Left ventricle myocardium inferior (tissue), 1 donor: ENCODE measurements at places on chromosomes 6 and 20.

GRCh38 chr6:84854811-84855400 lies 90.5 kb upstream of the TBX18 start:
- no peak for DNase-seq

DNA sequence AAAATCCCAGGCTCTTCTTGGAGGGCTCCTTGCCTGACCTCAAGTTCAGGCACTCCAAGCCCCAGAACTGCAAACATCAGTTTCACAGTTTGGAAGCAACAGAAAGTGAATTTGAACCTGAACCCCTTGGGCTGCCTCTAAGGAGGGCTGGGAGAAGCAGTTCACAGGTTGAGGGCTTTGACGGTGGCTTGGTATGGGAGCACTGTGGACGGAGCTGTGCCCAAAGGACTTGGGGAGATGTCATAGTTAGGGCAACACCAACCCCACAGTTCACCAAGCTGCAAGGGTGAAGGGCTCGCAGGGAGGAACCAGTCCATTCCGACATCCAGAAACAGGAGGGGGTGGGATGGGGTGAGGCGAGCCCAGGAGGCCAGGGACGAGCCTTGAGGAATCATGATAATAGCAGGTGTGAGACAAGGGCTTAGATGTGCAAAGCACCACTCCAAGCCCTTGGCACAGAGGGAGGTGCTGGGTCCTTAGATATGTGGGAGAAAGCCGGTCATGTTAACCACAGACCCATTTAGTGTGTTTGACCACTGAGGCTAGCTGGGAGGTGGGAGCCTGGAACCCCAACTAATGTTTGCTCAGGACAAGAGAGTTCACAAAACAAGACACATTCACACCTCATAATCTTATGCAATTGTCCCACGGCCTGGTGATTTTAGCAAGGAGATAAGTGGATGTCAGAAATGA lies 4.3 kb downstream of the CEBPB start:
- no peak for DNase-seq

DNA sequence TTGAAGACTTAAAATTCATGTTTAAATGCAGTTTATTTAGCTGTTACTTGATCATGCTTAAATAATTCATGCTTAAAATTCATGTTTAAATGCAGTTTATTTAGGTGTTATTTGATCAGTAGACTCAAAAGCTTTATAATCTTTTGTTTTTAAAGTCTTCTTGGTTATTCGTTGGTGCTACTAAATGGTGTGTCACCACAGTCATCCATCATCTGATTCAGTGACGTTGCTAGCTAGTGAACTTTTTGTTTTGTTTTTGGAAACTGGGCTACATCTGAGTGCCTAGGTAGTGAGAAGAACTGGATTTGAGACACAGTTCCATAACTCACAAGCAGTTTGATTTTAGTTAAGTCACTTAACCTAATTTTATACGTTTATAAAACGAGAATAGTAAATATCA lies 20.9 kb downstream of the SCAF8 start:
- no peak for DNase-seq

- DNase-seq: no peak
Observed at GRCh38 chr20:20668639-20669038, 43.8 kb downstream of the RALGAPA2 start.

DNA sequence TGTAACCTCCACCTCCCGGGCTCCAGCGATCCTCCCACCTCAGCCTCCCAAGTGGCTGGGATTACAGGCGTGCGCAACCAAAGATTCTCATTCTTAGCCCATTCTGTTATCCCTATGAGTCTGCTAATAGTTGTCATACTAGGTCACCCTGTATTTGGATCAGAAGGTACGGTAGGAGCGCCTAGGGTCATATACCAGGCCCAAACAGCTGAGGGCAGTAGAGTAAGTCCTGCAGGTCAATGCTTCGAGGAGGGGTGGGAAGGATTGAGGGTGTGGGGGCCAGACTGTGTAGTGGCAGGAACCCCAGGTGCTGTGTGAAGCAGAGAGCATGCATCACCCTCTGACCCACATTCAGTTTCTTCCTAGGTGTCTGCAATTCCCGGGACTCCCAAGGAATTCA lies 22.7 kb upstream of the POU5F1 start:
- DNase-seq: no peak

GRCh38 chr6:148322704-148323103 lies 19.9 kb upstream of the SASH1 start:
- no peak for DNase-seq
